MV-4-11 (cell line): ENCODE measurements at places on chromosomes 16 and 17.
A peak's percentile ranks its signal among the peaks of the same experiment; 100 is the strongest.

GRCh38 chr16:88596483-88596882 is 26.3 kb downstream of the ZC3H18 start:
- DNase-seq = peak; percentile 60

GRCh38 chr16:55642611-55643010 is 13.2 kb upstream of the SLC6A2 start:
- no peak for DNase-seq

GRCh38 chr16:79269211-79269863 is 331.2 kb downstream of the MAF start:
- no peak for DNase-seq

GRCh38 chr16:79109771-79110170 is 490.8 kb downstream of the MAF start:
- DNase-seq = peak; percentile 50

GRCh38 chr17:43338886-43339516 is 59.8 kb upstream of the ARL4D start:
- peak; percentile 34 for DNase-seq

- DNase-seq = no peak
These were observed 55.2 kb upstream of the CDH5 start for GRCh38 chr16:66311306-66311705.

- no peak for DNase-seq
These were observed 295.5 kb upstream of the EEF2KMT start for GRCh38 chr16:5393070-5393469.

- no peak for DNase-seq
These were observed 100.2 kb downstream of the C16orf78 start for GRCh38 chr16:49473773-49474172.

GRCh38 chr16:47519037-47519436 is 57.9 kb downstream of the PHKB start:
- DNase-seq = no peak

GRCh38 chr17:33142705-33143299 is 150.3 kb downstream of the ASIC2 start:
- DNase-seq = peak; percentile 20

DNA sequence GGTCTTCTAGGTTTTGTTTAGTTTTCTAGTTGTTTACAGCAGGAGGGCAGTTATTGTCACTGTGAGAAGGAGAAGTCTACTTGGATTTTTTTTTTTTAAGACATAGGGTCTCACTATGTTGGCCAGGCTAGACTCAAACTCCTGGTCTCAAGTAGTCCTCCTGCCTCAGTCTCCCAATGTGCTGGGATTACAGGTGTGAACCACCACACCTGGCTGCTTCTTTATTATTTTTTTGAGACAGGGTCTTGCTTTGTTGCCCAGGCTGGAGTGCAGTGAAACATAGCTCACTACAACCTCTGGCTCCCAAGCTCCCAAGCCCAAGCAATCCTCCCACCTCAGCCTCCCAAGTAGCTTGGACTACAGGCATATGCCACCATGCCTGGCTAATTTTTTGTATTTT is 68.3 kb upstream of the STAC2 start:
- no peak for DNase-seq

DNA sequence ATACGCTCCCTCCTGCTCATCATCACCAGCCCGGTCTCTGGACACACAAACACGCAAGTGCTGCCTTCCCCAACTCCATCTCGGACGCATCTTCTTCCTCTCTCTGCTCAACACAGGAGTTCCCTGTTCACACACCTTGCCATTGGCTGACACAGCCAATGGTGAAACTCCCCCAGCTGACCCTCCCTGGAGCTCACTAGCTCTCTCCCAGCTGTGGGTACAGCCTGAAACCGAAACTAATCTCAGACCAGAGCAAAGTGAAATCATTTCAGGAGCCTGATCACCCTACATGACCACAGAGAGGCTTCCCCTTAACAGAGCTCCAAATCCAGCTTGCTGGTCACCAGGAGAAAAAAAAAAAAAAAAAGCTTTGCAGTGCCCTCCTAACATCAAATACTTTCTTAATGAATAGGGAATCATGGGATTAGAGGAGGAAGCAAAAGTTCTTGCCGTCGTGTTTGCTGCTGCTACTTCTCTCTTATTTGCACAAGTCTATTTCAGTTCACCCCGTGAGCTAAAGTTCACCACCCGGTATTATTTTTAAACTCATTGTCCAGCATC is 8.3 kb downstream of the CUEDC1 start:
- peak; percentile 89 for DNase-seq

DNA sequence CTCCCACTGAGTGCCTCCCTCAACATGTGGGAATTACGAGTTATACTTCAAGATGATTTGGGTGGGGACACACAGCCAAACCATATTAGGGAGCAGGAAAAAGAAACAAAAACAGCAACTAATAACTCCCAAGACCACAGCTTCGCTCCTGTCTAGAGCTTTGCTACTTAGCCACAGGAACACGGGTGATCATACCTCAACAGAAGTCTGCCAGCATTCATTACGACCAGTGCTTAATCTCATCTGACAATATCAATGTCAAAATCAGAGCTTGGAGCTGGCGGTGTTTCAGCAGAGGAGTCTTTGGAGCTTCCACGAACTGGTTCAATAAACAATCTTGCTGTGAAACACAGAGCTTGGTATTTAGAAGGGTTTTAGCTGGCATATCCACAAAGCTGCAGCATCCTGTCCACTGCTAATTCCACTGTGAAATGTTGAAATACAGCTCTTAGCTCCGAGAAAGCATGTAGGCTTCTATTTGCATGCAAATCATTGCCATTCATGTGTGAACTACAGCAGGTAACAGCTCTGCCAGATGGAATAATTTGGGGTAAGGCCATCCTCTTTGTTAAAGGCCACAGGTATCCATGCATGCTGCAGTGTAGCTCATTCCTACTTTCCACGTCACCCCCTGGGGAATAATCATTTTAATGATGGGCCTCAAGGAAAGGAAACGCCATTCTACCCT is 128.4 kb upstream of the GOT2 start:
- no peak for DNase-seq

DNA sequence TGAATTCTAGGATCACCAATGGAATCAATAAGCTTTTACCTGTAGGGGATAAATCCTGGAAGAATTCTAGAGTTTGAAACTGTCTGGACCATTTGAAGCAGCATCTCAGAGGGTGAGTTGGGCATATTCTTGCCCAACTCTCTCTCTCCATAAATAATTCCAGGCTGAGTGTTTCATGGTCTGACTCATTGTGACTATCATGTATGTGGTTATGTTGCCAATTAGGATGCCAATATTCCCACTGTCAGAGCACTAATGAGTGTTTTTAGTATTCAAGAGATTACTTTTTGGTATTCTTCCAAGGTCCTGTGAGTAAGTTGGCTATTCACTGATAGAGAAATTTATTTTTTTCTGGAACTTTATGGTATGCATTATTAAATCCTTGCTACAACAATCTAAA is 456.9 kb downstream of the TOX3 start:
- DNase-seq = no peak

- DNase-seq = no peak
These were observed 32.0 kb upstream of the ENDOV start for GRCh38 chr17:80382956-80383355.

DNA sequence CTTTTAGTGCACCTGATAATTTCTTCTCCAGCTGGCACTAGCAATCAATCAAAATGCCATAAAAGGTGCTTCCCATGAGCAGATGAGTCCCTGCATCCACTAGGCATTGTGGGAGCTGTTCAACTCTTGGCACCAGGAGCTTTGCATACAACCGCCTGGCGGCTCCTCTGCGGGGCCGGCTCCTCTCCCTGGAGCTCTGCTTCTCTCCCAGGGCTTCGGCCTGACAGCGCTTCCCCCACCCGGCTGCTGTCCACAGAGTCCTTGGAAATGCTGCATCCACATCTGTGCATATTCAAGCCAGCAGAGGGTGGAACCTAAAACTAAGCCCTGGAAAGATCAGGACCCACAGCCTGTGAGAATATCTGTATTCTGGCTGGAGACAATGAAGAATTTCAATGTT is 62.9 kb downstream of the LMF1 start:
- DNase-seq = no peak

DNA sequence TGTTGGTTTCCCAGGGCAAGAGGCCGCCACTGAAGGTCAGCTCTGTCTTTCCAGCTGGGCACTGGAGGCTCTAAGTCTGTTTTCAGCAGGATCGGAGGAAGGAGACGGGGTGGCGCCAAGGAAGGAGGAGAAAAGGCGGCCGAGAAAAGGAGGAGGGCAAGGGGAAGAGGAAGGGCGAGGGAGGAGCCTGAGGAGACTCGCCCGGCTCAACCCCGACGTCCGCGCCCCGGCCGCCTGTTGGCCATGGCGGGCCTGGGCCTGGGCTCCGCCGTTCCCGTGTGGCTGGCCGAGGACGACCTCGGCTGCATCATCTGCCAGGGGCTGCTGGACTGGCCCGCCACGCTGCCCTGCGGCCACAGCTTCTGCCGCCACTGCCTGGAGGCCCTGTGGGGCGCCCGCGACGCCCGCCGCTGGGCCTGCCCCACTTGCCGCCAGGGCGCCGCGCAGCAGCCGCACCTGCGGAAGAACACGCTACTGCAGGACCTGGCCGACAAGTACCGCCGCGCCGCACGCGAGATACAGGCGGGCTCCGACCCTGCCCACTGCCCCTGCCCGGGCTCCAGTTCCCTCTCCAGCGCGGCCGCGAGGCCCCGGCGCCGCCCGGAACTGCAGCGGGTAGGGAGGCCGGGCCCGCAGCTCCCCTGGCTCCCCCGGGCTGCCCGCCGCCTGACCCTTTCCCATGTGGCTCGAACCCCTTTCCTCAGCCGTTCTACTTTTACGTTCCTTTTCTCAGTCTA is at the start of gene RNF135:
Gene RNF135 (plus strand): TSS at position 209 of the 737 bp plus-strand sequence. CDS start 35 bp downstream, at position 244.
- DNase-seq = peak; percentile 12

DNA sequence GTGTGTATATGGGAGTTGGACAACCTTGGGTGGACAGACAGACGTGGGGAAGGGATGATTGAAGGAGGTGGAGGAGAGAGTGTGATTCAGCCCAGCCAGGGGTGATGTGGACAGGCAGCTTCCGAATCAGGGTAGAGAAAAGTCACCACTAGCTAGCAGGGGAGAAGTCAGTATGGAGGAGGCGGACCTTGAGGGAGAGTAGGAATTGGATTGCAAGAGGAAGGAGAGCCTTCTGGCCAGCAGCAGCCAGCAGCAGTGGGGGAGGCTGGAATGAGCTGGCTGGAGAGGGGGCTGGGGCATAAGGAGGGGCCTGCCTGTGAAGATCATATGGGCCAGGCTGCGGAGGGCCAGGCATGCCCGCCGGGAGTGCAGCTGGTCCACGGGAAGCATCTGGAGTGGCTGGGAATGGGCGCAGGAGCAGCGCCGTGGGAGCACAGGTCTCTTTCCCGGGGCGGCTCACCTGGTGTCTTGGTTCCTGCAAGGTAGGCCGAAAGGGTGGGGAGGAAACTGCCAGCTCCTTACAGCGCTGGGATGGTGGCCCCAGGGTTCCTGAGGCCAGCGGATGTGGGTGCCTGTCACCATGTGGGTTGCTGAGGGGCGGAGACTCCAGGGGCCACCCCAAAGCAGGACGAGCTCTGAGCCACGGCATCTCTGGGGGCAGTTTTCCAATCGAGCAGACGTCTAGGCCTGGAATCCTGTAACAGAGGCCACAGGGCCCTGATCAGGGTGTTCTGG is 235.3 kb downstream of the SEC14L1 start:
- no peak for DNase-seq

DNA sequence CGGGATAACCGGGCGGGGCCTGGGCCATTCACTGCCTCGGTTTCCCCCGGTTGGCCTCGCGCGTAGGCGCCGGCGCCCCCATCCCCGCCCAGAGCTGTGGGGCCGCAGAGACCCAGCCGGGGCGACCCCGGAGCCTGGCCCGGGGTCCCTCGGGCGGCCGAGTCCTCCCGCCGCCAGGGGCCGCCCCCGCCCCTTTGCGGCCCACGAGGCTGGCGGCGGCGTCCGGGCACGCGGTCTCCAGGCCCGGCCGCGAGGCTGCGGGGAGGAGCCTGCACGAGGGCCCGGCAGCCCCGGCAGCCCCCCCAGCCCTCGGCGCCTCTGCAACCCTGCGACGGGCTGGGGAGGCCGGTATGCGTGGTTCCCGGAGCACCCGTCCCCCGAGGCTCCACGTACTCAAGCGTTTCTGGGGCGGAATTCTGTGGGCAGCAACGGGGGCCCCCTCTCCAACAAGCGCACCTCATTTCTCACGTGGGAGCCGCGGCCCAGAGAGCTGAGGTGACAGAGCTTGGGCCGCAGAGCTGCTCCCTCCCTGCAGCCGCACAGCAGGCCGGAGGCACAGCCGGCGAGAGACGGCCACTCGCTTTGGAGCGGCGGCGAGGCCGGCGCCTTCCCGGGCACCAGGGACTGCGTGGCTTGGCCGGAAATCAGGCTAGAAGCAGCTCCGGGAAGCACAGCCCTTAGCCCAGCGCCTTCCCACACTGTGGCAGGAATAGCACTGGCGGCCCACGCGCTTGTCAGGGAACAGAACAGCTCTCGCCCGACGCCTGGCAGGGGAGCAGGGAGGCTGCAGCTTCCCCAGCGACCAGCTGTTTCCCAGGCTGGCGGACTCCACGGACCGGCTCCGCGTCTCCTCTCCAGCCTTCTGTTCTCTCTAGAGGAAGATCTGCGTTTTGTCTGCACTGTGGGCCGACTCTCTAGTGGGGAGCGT is 867 bp upstream of the LIMD2 start:
- peak; percentile 35 for DNase-seq

DNA sequence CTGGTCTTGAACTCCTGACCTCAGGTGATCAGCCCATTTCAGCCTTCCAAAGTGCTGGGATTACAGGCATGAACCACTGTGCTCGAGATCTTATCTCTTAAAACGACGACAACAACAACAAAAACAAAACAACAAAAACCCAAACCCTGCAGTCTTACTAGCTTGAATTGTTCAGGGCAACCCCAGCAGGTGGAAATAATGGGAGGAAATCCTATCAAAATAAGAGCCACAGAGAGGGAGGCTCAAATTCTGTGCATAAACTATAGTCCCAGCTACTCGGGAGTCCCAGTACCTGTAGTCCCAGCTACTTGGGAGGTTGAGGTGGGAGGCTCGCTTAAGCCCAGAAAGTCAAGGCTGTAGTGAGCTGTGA is 16.5 kb upstream of the ATP6V0A1 start:
- no peak for DNase-seq

DNA sequence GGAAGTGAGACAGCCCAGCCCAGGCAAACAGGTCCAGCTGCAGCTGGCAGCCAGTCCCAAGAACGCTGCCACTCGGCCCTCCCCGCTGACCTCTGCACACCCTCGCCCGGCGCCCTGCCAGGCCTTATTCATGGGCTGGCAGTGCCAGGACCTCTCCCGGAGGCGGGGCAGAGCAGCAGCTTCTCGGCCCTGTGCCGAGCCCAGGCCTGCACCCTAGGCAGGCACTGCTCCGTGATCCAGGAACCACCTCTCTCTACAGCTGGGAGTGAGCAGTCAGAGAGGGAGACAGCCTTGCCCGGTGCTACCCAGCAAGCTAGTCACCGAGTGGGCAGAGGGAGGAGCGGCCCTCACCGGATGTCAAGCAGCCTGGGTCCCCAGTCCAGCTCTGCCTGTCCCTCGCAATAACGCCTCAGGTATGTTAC is 79.9 kb upstream of the CBX4 start:
- no peak for DNase-seq

- DNase-seq = no peak
These were observed 13.0 kb downstream of the NHERF1 start for GRCh38 chr17:74761419-74761818.

GRCh38 chr17:1095090-1095852 is 84.5 kb downstream of the ABR start:
- peak; percentile 78 for DNase-seq

DNA sequence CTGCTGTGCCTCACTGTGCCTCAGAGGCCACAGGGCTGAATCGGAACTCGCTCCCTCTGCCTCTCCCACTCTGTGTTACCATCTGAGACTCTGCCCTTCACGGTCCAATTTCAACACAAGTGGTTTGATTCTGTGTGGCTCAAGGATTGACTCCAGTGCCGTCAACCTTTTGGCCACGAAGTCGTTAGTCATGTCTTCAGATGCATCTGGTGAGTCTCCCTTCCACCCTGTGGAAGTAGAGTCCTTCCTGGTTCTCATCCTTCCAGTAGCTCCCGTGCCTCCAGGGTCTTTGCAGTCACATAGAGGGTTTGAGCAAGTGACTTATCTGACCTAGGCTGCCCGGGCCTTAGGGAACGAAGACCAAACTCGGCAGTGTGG is 51.2 kb downstream of the PGS1 start:
- peak; percentile 22 for DNase-seq
